Stimulated activated CD4-positive, alpha-beta T cell treated with anti-CD3 and anti-CD28 coated beads, Interleukin-12 subunit alpha, Interleukin-12 subunit beta, amount 100 ng/mL, for 24 hours (primary cell): ENCODE measurements at places on chromosomes 1 and 21.

GRCh38 chr1:244296447-244296846, 155.3 kb downstream of the ADSS2 start:
- no peak for DNase-seq

DNA sequence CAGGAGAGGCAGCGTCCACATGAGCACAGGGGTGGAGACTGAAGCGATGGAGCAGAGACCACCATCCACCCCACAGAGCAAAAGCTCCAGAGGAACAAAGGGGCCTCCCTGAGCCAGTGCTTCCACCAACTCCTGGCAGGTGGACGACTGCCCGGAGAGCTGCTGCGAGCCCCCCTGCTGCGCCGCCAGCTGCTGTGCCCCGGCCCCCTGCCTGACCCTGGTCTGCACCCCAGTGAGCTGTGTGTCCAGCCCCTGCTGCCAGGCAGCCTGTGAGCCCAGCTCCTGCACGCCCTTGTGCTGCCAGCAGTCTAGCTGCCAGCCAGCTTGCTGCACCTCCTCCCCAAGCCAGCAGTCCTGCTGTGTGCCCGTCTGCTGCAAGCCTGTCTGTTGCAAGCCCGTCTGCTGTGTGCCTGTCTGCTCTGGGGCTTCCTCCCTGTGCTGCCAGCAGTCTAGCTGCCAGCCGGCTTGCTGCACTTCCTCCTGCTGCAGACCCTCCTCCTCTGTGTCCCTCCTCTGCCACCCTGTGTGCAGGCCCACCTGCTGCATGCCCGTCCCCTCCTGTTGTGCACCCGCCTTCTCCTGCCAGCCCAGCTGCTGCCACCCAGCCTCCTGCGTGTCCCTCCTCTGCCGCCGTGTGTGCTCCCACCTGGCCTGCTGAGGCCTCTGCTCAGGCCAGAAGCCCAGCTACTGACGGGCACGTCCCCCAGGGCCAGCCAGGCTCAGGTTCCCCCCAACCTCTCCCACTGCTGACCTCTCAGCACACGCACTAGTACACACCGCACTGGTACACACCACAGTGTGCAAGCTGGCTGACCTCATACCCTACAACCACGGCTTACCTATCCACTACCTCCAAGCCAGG, 5.4 kb downstream of the KRTAP10-12 start:
- no peak for DNase-seq

DNA sequence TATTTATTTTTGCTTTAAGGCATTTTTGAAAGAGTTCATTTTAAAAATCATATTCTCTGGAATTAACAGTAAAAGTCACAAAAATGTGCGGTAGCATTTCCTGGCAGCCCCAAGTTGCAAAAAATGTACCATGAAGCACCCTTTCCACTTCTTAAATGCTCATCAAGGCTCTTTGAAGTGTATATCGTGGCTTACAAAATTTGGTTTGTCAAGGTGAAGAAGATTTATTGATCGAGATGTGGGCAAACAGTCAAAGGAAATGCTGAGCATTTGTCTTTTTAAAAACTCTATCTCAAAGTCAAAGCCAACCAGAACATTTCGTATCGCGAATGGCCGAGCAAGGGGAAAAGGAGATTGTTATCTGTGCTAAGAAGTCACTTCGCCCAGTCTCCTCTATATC, 277.5 kb upstream of the KAZN start:
- no peak for DNase-seq

DNA sequence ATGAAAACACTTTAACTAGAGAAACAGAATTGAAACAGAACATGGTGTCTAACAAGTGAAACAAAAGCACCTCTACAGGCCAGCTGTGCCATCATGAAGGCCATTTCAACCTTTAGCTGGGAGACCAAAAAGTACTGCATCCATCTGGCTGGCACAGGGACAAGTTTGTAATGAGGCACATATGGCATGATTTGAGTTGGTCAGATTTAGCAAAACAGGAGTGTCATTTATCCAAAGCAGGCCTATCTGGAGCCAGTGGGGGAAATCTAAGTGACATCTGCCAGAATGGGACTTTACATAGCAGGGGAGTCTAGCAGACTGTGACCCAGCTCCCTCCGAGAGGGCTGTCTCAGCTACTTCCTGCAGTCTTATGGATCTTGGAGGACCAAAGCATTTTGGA, 51.9 kb downstream of the DNTTIP2 start:
- DNase-seq = no peak

GRCh38 chr1:198597690-198598430, 41.0 kb upstream of the PTPRC start:
- DNase-seq = no peak

- DNase-seq = no peak
Measured at GRCh38 chr1:110638556-110638955, 32.4 kb upstream of the KCNA2 start.

DNA sequence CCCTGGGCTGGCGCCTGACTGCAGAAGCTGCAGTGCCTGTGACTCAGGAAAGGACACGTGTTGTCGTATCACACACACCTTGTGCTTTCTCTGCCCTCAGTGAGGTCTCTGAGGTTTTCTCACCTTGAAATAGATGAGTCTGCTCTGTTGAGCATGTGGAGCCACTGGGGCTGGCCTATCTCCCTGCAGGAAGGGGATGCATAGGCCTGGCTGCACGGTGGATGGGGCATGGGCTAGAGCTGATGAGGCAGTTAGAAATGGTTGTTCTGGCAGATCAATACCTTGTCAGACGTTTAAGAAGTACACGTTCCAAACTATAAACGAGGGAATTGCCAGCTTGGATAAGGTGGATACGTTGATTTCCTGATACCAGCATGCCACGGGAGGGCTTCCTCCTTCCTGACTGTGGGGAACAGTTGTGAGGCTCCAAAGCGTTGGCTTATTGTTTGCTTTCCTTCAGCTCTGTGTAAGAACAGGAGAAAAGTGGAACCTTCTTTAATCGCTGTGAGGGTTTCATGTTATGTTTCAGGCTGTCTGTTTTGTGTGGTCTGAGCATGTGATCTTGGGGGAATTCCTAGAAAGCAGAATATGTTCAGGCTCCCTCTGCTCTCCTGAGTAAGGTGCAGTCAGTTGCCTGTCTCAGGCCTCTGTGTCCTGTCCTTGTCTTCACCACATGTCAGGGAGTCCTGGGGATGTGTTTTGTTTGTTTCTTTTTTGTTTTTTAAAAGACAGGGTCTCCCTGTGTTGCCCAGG, 44.8 kb downstream of the PCNT start:
- peak; percentile 4 for DNase-seq

DNA sequence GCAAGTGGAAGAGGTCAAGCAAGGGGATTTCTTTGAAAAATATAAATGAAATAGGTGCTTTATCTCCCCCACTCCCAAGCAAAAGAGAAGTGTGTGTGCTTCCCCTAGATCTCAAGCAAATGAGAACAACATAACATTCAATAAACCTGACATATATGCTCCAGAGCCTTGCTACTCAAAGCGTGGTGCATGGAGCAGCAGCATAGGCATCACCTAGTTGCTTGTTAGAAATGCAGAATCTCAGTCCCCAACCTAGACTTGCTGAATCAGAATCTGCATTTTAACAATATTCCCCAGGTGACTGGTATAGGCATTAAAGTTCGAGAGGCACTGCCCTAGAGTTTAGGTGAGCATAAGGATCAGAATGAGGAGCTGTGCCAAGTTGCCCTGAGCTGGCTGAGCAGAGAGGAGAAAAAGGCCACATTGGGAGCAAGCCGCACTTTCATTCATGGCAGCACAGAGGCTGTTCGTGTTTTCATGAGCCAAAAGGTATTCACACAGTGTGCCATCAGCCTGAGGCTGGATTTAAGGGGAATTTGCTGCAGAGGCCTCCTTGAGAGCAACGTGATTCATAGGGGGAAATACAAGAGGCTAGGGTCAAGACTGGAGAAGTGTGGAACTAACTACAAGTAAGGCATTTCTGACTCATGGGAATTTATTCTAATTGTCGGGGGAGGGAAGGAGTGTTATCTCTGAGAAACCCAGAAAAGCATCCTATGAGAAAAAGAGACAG, 14.3 kb upstream of the LPAR3 start:
- no peak for DNase-seq

DNA sequence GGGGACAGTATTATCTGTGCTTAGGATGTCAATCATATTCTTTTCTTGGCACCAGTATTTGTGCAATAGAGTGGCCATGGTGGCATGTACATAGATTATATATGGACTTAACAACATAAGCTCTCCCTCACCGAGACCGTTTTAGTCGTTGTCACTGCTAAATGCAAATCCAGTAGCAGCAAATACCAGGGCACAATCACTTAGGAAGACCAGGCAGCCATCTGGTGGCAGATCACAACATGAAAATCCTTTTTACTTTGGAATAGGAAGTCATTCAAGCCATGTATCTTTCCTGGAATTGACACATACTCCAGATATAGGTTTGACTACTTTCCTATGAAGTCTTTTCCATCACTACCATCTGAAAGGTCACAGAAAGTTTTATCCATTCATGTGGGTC, 53.2 kb upstream of the C1orf87 start:
- no peak for DNase-seq

DNA sequence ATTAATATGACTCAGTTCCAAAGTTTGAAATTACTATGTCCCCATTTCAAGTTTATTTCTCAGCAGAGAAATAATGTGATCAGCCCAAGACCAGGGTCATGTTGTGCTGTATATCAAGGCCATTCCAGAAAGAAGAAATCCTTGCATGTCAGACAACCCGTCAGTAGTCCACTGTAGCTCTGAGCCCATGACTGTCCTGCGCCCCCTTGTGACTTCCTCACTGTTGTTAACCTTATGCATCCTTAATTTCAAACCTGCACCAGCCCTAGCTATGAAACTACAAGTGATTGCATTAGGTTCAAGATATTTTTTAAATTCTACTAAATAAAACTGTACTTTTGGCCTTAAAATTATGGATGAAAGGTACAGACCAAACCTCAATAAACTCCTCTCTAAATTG, 133.0 kb downstream of the LRRC7 start:
- DNase-seq = no peak

DNA sequence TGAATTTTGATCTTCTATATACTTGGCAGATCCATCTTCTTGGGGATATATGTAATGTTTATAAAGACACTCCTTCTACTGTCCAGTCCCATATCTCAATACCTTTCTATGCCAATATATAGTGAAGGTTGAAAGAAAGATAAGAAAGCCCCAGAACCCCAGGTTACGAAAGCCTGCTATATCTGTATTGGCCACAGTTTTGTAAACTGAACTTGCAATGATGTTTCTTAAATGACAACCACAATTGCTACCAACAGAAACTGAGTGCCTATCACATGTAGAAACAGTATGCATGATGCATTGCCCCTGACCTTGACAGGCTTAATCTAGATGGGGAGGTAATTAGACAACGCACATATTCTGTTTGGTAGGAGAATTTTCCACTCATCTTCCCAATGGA, 7.8 kb upstream of the RIMKLA start:
- DNase-seq = no peak

DNA sequence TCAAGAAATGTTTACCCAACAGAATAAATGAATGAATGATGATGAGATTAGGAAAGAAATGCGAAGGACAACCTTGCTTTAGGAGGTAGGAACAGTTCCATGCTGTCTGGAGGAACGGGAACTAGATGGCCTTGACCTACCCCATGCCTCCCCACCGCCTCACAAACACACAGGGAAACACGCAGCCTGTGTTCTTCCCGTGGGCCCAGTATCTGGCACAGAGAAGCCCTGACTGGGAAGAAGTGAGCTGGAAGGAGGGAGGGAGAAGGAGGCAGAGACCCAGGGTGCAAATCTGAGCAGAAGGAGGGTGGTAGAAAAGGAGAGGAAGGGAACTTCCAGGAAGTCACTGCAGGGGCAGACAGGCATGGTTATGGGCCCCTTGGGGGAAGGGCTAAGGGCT, 3.5 kb upstream of the ADORA1 start:
- no peak for DNase-seq

DNA sequence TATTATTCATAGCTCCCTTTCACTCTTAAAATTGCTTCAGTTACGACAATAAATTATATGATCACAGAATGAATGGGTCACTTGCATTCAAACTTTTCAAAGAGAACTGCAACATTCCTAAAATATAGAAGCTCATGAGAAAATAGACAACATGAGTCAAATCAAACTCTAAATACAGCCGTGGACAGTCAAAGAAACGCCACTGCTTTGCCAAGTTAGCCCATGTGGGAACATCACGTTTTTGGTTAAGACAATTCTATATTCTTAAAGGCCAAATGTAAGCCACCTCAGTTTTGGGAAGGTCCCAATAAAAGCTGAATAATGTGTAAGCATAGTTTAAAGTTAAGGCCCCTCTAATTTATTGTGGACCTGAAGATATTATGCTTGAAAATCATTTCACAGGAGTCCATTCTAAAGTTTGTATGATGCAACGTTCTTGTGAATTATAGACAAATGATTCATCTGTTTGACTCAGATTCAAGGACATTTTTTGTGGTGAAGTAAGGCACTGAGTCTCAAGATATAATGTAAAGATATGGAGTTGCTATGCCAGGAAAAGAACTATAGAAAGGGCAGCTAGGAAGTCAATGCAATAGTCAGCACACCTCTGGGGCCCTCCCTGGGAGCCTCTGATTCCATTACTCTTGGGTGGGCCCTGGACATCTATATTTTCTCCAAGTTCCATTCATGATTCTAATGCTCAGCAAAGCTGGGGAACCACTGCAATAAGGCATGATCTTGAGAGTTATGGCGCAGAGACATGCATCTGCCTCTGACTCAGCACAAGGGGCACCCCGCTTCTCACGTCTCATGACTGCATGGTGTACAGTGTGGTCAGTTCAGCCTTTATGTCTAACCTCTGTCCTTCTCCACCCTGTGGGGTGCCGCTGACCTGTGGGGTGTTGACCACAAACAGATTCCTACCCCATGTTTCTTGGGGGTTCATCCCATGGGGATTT, 33.9 kb downstream of the ETS2 start:
- no peak for DNase-seq

GRCh38 chr1:16258591-16259135, 21.7 kb upstream of the CPLANE2 start:
- no peak for DNase-seq

DNA sequence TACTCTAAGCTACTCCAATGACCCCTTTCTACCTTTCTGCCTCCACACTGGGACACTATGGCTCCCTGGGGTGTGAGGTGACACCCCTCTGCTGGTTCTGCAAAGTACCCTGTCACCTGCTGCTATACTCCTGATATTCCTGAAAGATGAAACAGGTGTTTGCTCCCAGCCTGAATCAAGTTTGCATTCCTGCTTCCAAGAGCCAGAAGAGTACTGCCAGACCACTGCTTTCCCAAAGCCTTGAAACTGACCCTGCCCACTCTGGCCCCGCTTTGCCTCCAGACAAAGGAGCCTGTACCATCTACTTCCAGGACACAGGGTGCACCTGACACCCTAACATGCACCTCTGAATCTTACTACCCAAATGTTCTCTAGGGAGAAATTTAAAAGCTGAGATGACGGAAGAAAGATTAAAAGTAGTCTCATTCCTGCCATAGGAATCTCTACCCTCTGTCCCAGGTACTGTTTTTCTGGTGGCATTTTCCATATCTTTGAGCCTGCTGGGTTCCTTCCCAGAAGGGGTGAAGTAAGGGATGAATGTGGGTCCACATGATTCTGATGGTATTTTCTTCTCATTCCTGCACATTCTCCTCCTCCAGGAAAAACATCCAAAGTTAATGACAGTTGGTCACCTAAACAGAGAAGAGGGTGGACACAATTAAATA, 70.3 kb upstream of the DUSP10 start:
- DNase-seq = no peak

- DNase-seq = no peak
Measured at GRCh38 chr1:229035748-229036082, 235.2 kb upstream of the RAB4A start.
